GM06990 (cell line): ENCODE measurements at places on chromosomes 3 and 15.

DNA sequence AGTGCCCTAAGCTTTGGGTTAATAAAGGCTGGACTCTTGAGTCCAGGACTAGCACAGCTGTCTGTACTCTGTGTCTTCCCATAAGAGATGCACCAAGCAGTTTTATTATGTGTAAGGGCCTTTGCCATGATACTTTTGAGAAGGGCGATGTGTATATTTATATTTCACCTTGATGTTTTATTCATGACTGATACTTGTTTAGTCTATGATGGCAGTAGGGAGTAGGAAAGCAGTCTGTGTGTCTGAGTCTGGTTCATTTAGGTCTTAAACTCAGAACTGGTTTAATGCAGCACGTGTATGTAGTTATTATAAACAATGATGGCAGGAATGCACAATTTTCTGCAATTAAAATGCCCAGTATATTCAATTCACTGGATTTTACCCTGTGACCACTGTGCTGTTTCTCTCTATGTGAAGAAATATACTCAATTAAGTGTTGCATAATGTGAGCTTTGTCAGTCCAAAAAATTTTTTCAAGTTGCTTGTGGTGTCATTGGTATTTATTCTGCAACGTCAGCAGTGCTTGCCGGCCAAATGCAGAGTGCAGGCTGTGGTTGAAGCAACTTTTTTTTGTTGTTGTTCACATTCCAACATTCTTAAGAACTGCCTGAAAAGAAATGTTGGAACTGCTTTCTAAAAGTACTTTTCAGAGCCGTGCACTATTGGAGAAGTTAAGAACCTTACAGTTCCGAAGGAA is 423.7 kb upstream of the SEMA6D start:
- DNase-seq = no peak

- no peak for DNase-seq
These were observed 200.1 kb upstream of the GAP43 start for GRCh38 chr3:115423170-115423569.

DNA sequence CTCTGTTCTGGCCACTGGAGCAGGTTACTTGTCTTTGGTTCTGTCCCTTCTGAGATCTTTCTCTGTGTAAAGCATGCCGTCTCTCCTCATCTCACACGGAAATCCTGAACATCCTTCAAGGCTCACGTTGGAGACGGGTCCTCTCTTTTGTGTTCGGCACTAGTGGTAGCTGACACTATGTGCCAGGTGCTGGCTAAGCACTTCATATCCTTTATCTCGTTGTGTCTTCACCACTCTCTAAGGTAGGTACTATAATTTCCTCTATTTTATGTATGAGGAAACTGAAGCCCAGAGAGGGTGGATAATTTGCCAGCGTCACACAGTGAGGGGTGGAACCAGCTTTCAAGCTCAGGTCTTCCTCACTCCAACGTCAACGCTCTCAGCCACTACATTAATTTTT is 1.2 kb downstream of the IFT122 start:
- no peak for DNase-seq

- no peak for DNase-seq
These were observed 13.7 kb downstream of the OXTR start for GRCh38 chr3:8755564-8756237.

DNA sequence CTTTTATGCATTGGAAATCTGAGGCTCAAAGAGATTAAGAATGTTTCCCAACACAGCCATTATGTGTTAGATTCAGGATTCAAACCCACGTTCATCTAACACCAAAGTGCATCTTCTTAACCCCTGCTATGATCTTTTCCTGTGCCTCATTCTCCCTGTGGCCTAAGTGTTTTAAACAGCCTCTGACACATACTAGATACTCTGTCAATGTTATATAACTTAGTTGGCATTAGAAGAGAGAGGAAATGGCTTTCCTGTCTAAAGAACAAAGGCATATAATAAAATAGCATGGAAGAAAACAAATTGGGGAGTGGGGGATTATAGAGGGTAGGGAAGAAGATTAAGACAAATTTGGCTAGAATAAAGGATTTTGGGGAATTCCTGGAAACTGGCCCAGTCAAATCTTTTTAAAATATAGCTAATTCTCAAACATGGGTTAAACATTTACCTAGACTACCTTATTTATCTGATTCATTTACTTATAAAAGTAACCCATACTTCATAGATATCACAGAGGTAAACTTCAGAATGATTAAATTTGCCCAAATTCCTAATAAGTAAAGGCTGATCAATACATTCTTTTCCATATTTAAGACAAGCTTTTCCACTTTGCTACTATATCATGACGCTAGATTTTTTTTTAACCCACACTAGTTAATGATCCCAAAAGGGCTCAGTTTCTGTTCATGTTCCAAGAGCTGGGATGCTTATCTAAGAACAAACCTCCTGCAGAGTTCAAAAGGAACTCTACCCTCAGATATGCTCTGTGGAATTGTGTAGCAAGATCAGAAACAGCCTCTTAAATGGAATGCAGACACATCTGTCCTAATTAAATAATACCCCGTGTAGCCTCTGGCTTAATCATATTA is 122.9 kb upstream of the PTPRG start:
- DNase-seq = no peak

DNA sequence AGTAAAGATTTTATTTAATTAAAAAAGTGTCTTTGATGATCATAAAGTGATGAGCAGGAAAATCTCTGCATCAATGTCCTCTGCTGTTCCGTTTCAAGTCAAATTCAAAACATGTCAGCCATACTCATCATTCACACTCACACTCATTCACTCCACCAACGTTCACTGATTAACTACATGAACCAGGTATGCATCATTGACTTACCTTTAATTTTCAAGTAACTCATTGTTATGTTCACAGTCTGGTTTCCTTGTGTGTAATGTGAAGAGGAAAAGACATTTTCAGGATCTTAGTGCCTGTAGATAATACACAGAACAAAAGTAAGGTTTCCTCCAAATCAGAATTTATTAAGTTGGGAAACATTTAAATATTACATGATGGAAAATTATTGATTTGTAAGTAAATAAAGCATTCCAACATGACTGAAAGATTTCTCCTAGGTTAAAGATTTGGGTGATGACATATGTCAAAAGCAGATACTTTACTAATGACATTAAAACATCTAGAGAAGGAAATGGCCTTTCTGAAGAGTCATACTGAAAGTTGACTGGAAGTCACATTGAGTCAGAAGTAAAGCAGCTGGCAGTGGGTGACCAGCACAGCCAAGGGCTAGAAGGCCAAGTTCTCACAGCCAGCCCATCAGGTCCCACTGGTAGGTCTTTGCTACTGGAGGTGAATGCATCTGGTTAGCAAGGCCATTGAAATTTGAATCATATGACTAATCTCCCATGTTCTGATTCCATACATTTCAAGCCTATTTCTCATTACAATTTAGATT is 251.9 kb downstream of the CDIN1 start:
- DNase-seq = peak; percentile 67

DNA sequence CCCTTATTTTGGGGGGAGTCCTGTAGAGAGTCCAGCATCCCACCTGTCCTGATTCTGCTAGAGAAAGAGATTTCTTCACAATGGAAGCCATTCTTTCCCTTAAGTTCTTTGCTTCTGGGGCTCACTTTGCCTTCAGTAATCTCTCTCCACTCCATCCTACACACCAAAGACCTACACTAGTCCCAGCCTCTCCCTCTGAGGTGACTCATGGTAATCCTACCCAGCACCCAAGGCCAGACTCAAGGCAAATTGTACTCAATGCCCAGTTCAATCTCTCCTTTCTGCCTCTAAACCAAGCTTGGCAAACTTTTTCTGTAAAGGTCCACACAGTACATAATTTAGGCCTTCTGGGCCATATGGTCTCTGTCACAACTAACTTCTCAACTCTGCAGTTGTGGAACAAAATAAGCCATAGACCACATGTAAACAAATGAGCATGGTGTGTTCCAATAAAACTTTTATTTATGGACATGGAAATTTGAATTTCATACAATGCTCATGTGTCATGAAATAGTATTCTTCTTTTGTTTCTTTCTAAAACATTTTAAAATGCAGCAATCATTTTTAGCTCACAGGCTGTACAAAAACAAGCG is 72.5 kb downstream of the MRPL46 start:
- DNase-seq = no peak

DNA sequence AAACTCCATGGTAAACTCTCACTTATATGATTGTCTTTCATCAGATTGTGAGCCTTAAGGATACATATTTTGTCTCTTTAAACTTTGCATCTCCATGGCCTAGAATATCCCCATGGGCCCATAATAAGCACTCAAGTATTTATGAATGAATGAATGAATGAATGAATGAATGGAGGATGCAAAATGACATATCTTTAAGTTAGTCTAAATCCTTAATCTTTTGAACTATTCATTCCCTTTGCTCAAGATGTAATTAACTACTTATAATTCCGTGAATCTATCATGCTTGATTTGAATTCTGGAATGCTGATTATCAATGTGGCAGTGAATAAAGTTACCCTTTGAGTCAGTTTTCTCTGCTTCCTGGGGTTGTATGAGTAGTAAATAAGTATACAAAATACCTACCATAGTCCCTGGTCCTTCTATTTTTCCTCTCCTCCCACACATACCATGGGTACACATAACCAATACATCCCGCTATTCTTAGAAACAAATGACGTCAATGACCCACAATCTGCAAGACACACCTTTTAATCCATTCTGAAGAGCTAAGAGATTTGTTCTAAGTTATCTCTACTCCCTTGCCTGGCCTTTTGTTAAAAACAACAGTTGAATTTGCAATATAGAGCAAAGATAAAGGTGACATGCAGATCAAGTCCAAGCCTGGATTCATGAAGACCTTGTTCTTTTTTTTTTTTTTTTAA is 94.5 kb downstream of the FBN1 start:
- DNase-seq = no peak

DNA sequence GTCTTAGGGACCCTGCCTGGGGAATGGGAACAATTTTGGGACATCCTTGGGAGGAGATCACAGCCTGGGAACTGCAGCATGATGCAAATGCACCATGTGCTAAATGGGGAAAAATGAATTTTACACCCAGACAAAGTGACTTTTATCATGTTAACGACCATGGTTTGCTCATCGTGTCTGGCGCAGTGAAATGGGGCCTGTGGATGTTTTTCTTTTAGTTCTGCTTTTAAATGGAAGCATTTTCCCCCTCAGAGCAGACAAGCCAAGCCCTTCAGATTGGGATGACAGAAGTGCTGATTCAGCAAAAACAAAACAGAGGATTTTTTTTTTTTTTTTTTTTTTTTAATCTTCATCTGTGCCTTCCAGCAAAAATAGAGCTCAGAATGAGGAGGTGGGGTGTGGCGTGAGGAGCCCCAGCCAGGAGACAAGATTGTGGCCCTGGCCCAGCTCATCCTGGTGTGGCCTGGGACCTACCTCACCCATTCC is 14.3 kb upstream of the CACNA2D2 start:
- no peak for DNase-seq

GRCh38 chr3:115052906-115053305 is 94.2 kb downstream of the ZBTB20 start:
- DNase-seq = no peak

DNA sequence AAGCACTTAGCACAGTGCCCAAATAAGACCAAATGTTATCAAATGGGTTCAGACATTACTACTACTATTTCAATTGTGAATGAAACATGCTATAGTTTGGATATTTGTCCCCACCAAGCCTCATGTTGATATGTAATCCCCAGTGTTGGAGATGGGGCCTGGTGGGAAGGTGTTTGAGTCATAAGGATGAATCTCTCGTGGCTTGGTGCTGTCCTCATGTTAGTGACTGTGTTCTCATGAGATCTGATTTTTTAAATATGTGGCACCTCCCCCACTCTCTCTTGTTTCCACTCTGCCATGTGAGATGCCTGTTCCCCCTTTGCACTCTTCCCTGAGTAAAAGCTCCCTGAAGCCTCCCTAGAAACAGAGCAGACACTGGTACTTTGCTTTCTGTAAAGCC is 148.7 kb upstream of the TGFBR2 start:
- DNase-seq = no peak

- no peak for DNase-seq
These were observed 55.0 kb downstream of the FLNB start for GRCh38 chr3:58063022-58063815.

DNA sequence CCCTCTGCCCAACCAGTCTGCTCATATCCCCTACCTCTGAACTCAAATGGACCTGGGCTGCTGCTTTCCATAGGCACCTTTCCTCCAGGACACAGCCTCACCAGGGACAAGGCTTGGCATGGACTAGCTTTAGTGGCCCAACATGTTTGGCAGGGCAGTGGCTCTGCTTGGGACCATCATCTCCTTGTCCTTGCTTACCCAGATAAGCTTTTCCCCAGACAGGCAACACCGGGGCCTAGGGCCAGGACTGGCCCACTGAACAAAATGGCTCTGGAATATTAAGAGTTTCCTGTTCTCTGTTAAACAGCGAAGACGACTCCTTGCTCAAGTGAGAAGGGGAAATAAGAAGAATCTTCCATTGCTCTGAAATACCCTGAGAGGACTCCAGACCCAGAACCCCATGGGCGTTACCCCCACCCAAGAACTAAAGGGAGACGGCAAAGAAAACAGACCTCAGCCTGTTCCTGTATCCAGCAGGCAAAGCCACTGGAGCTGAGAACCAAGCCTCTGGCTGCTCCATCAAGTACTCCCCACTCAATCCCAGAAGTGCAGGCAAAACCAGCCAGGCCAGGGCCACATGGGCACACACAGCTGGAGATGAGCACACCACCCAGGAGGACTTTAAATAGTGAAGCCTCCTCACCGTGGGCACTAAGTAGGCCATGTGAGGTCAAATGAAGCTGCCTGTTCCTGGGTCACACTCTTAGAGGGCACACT is 45.5 kb downstream of the CTNNB1 start:
- DNase-seq = no peak

DNA sequence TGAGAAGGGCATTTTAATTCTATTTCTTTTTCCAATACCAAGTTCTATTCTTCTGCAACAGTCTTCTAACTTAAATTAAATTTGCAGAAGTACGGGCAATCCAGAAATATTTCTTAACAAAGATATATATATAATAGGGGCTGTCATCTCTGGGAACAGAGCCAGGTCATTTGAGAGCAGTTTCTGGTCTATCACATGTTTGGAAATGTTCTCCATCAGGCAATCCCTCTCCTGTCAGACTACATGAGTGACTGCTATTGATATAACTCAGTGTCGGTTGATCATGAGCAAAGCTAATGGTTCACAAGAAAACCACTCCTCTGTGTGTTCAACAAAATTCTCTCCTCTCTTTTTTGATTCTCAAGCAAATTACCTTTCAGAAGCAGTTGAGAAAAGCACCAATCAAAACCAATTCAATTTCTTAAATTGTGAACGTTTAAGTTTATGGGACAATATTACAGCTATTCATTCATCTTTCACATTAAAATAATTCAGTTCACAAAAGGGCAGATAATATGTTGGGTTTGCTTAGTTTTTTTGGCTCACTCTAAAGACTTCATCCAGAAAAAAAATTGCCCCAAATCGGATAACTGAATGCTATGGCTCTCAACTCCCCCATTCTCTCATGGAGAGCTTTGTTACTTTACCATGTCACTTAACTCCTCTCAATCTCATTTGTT is 152.9 kb upstream of the TGFBR2 start:
- no peak for DNase-seq

- no peak for DNase-seq
These were observed 19.0 kb upstream of the FANCD2 start for GRCh38 chr3:10007126-10007782.
